ENCODE measurements at places on chromosomes 12 and 14.

GRCh38 chr12:51793201-51793600 lies 55.3 kb downstream of the FIGNL2 start:
- no peak for DNase-seq

DNA sequence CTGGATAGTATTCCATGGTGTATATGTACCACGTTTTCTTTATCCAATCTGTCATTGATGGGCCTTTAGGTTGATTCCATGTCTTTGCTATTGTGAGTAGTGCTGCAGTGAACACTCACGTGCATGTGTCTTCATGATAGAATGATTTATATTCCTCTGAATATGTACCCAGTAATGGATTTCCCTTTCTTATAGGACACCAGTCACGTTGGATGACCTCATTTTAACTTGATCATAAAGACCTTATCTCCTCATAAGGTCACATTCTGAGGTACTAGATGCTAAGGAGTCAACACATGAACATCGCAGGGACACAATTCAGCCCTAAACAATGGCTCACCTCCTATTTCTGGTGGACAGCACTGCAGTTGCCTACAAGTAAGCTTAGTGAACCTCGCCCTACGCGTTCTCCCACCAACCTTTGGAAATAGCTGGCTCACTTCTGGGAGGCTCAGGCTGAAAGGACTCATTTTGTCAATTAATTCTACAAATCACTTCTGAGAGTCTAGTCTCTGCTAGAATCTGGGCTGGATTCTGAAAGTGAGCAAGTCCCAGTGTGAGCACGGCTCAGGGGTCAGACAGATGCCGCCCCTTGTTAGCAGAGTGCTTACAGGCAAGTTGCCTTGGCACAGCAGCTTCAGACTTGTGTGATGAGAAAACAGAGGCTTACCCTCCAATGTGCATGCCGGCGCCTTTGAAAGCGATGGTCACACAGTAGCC lies 183.8 kb upstream of the GSC start:
- DNase-seq = no peak

DNA sequence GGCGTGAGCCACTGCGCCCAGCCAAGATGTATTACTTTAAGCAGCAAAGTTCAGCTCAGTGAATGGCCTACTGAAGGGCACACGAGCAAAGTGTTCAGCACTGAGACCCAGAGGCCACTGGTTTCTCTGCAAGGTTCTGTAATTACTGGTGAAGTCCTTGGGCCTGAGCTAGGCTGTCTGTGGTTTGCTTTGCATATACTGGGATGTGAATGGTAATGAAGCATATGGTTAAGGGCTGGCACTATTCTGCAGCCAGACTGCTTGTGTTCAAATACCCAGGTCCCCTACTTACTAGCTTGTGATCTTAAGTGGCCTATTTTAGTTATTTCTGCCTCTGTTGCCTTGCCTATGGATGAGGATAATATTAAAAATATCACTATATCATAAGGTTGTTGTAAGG lies 72.0 kb downstream of the LLPH start:
- no peak for DNase-seq

DNA sequence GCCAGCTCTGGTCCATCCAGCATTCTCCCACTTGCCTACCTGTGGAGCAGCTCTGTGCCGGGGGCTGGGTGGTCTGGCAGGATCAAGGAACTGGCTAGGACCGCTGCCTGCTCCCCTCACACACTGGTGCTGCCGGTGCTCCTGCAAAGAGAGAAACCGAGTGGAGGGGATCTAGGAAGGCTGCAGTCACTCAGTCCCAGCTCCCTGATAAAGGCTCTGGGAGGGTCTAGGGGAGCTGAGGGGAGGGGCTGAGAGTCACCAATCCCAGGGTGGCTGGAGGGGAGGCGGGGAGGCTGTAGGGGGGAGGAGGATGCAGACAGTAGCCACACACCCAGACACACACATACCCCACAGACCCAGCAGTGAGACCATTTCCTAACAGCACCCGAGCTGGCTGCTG lies at the start of gene TAC3:
TAC3 (minus strand) TSS at position 182 of the 400 bp plus-strand sequence. CDS start 732 bp downstream, outside the sequence.
- DNase-seq = no peak

DNA sequence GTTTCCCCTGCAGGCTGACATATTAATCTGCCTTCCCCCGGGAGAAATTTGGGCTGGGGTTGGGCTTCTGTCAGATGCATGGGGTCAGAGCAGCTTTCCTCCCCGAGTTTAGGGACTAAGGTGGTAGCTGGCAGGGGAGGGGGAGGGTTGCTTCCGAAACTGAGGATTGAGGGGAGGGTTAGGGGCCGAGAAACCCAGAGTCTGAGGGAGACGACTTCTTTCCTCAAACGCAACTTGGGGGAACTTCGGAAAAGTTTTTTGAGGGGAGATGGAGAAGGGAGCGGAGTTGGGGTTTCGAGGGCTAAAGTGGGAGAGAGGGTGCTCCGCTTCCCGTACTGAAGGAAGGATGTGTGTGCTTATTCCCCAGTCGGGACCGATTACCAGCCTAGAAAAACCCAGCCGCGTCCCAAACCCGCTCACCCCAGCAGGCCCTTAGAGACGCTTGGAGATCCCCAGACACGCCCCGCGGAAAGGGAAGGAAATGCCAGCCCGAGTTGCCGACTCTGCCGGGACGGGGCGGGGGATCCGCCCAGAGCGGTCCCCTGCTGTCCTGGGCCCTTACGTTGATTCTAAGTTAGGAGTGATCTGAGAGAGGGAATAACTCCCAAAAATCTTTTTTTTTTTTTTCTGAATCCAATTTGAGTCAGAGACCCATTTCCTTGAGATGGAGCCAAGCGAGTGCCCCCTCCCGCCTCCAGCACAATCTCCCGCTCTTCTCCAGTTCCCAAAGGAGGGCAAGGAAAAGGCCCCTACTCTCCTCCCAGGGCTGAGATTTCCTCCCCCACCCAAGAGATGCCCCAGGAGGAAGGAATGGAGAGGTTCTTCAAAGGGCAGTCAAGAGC lies 61.9 kb downstream of the SMUG1 start:
- no peak for DNase-seq

GRCh38 chr12:124284368-124284767 lies 10.5 kb upstream of the RFLNA start:
- no peak for DNase-seq

DNA sequence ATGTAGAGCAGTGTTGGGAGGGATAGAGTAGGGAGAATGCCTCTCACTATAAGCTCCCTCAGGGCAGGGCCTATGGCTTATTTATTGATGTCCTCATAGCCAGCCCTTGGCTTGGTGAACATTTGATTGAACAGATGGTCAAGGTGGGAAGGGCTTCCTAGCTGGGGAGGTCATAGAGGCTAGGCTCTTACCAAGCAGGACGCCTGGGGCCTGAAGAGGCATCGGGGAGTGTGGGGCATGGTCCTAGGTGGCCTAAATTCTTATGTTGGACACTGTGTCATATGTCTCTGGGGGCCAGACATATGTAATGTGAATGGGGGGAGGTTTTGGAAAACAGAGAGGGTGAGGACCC lies 17.9 kb upstream of the KRT86 start:
- no peak for DNase-seq

DNA sequence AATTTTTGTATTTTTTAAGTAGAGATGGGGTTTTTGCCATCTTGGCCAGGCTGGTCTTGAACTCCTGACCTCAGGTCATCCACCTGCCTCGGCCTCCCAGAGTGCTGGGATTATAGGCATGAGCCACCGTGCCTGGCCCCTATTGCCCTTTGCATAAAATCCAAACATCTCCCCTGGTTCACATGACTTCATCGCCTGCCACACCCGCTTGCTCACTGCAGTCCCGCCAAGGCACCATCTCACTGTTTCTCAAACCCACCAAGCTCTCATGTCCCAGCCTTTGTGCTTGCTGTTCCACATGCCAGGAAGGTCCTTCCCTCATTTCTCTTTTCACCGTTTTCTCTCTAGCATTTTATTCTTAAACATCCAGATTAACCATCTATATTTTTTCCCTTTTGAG lies 9.7 kb downstream of the RHOF start:
- no peak for DNase-seq

DNA sequence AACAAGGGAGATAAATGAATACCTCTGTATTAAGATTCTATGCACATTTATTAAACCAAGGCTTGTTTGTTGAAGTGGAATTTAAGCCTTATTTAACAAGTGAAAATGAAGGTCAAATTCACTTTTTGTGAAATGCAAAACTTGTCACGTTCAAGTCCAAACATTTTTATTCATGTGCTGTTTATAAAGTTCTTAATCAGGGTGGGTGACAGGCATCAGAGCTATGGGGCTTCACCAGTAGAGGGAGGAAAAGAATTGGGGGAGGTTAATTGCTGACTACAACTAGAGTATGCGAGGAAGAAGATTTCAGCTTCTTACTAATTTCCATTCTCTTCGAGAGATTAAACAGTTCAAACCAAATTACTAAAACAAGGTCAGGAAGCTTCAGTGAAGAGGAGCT lies 9.7 kb downstream of the MOK start:
- DNase-seq = no peak

GRCh38 chr12:123250471-123251383 lies 17.5 kb downstream of the MTRFR start:
- no peak for DNase-seq

DNA sequence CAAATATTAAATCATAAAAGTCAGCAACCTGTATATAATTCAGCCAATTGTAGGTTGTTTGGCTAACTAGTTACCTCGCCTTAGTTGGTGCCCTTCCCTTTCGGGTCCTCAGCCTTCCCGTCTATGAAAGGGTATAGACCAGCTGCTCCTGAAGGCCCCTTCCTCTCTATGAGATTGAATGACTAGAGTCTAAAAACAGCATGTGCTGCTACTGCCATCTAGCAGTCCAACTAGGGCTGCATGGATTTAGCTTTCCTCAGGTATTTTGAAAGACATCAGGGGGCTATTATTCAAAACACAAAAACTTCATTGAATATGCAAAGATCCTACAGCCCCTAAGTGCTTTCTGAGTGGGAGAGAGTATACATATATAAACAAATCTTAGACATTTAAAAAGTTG lies 37.0 kb upstream of the TMEM263 start:
- DNase-seq = no peak

- DNase-seq = no peak
Observed at GRCh38 chr14:104892531-104893434, 27.7 kb downstream of the CEP170B start.

DNA sequence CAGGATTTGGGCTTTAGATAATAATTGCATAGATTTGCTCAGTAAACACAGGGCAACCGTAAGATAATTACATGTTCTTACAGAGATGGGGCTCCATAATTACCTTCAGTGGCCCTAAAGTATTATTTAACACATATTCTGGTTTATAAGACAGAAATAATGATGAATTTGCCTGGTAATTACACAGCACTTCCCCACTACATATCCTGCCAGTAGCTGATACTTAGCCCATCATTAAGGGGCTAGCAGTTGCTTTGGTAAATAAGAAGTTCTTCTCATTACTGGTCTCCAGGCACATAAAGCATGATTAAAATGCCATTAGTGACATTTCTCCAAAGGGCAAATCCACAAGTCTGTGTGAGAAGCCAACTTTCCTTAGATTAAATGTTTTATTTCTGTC lies 158.7 kb downstream of the NUAK1 start:
- no peak for DNase-seq

- DNase-seq = no peak
Observed at GRCh38 chr12:3199551-3200031, 122.4 kb downstream of the TSPAN9 start.

DNA sequence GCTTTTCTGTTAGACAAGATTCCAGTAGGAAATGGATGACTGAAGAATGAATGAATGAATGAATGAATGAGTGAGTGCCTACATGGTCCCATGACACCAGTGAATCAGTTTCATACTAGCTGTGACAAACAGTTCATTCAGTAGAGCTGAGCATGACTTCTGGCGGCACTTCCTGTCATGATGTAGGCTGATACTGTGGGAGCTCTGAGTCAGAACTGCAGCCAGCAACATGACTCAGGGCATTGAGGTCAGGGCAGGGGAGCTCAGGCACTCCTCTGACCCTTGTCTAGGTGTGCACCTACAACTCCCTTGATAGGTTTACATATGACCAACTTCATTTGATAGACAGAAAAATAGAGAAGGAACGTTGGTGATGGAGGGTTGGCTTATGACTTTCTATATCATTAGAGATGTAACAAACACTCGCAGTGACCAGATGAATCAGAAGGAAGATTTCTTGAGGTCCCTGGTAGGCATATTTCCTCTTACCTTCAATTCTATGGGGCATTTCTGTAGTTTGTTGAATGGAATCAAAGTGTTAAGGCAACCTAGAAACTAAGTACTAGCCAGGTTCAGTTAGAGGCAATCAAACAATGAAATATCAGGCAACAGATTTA lies 139.3 kb upstream of the ARHGAP5 start:
- DNase-seq = no peak

GRCh38 chr12:22360774-22361173 lies 26.3 kb upstream of the ST8SIA1 start:
- DNase-seq = no peak

DNA sequence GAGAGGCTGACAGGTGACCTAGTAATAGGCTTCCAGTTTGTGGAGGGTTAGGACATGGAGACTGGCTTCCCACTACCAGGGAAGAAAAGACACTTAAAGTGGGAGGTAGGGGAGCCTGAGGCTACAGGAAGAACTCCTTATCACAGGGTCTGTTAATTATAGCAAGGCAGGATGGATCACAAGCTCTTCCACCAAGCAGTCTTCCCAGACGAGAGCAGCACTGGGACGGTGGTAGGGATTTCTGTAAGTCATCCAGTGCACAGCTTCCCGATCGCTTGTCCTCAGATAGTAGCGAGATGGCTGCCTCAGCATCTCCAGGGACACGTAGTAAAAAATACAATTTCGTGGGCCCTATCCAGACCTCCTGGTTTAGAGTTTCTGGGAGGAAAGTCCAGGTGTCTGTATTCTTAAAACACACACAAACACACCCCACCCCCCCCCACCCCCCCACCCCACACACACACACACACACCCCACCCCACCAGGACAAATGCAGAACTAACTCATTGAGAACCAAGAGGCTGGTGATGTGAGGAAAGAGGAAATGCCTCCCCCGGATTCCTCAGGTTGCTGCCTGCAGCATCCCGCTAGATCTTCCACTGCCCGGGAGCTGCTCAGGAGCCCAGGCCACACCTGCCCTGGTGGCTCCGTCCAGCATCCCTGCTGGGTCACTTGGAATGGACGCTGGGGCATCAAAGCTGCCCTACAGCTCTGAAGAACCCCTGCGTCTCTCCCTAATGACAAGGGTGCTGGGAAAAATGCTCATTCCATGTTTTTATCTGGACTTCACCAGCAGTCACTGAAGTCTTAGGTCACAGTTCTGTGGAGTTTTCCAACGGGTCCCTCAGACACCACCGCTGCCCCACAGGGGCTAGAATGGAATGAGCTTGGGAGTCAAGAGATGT lies 307.2 kb downstream of the CACNA1C start:
- peak; percentile 64 for DNase-seq

GRCh38 chr14:24713404-24713803 lies 79.4 kb upstream of the GZMB start:
- DNase-seq = no peak

All from AML-193 (cell line).